ENCODE measurements at places on chromosomes 4 and X. TPM values are rescaled to one million over a fixed set of nuclear protein-coding genes. Genes with fewer than 3 reads are reported as not detected.

DNA sequence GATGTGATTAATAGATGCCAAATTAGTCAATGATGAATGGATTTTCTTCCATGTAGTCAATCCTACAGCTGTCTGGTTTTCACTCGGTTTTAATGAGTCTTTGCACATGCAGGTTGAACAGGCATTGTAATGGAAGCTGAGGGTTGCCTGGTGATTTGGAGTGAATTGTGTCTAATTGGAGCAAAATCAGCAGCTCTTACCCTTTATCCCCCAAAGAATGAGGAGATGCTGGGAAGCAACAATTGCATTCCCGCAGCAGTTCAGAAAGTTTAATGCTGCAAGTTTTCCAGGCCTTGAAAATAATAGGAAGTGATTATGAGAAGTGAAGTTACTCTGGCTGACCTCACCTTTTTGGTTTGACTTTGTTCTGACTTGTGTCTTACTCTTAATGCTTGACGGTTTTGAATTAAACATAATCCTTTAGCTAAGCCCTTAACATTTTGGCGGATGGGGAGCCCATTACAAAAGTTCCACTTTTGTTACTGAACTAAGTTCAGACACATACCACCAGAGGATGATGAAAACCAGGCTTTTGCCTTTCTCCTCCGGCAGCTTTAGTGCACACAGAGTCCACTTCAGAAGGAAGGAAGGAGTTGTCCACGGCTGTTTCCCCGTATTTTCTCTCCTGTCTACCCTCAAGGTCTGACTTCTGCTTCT, 78.8 kb upstream of the TBC1D9 start:
- DNase-seq: no peak
- no peak overlapping the region for H3K27ac ChIP-seq
- H3K27me3 ChIP-seq: no peaks in the 10 kb centered on the region
- no peaks in the 10 kb centered on the region for H3K36me3 ChIP-seq

GRCh38 chr4:168357941-168358340, 39.4 kb upstream of the DDX60 start:
- no peaks in the 10 kb centered on the region for H3K4me1 ChIP-seq
- DNase-seq: no peak
- H3K27ac ChIP-seq: no peak overlapping the region
- H3K27me3 ChIP-seq: no peaks in the 10 kb centered on the region
- peaks cover 7% of the 10 kb centered on the region for H3K36me3 ChIP-seq

DNA sequence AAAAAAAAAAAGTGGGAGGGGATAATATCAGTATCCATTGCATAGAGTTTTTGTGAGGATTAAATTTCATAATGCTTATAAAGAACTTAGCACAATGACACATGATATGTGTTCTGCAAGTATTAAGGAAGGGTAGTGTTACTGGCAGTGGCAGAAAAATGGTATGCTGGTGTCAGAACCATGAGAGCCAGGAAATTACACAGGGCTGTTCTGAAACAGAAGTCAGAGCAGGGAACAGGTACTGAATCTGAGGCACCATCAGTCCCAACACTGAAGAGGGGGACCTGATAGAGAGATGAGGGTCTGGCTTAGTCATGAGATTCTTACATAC, 601.1 kb upstream of the GRIA3 start:
- H3K4me3 ChIP-seq: no peak overlapping the region
- H3K36me3 ChIP-seq: no peaks in the 10 kb centered on the region
- H3K27ac ChIP-seq: no peak overlapping the region
- no peak for DNase-seq

- H3K27me3 ChIP-seq: no peaks in the 10 kb centered on the region
- no peak overlapping the region for H3K27ac ChIP-seq
- no peak for DNase-seq
- H3K36me3 ChIP-seq: no peaks in the 10 kb centered on the region
- H3K4me1 ChIP-seq: peaks cover 17% of the 10 kb centered on the region
Observed at GRCh38 chr4:122823476-122823875, 3.2 kb upstream of the FGF2 start.

The PRSS12 gene
- 21.7 TPM for total RNA-seq

The TCEAL6 gene
- total RNA-seq: not detected

The HPSE gene
- total RNA-seq: under 0.01 TPM

Data from stomach (tissue), 19 donors.